ENCODE measurements at places on chromosomes 3 and 15. TPM values are rescaled to one million over a fixed set of nuclear protein-coding genes. Genes with fewer than 3 reads are reported as not detected.
A peak's percentile ranks its signal among the peaks of the same experiment; 100 is the strongest.

GRCh38 chr3:75894234-75894633 lies 108.9 kb upstream of the ZNF717 start:
- no peak for DNase-seq
- H3K27ac ChIP-seq, result no peak overlapping the region
- H3K4me1 ChIP-seq, result no peaks in the 10 kb centered on the region
- H3K27me3 ChIP-seq, result no peaks in the 10 kb centered on the region

CD200R1 gene
- total RNA-seq, result 3.4 TPM

CADM2 gene
- 6.9 TPM for total RNA-seq

ATP2B2 gene
- total RNA-seq, result under 0.01 TPM

DNA sequence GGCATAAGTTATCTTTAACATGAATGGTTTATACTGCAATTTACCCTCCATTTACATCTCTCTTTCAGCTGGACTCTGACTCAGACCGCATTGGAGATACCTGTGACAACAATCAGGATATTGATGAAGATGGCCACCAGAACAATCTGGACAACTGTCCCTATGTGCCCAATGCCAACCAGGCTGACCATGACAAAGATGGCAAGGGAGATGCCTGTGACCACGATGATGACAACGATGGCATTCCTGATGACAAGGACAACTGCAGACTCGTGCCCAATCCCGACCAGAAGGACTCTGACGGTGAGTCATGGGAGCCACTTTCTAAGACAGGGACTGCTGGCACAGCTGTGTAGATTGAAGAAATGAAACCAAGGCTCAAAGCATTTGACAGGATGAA lies 11.6 kb downstream of the THBS1 start:
- H3K27me3 ChIP-seq, result no peaks in the 10 kb centered on the region
- no peaks in the 10 kb centered on the region for H3K4me1 ChIP-seq
- no peak overlapping the region for H3K4me3 ChIP-seq
- no peak overlapping the region for H3K27ac ChIP-seq
- DNase-seq, result no peak
- H3K36me3 ChIP-seq, result peaks cover 4% of the 10 kb centered on the region

- no peaks in the 10 kb centered on the region for H3K27me3 ChIP-seq
- H3K4me1 ChIP-seq, result no peaks in the 10 kb centered on the region
- DNase-seq, result no peak
- H3K36me3 ChIP-seq, result no peaks in the 10 kb centered on the region
Observed at GRCh38 chr15:94026458-94027304, 204.7 kb upstream of the MCTP2 start.

RGMA gene
- total RNA-seq, result 17.7 TPM

SNTN gene
- not detected for total RNA-seq

PIGZ gene
- total RNA-seq, result 14.4 TPM

DNA sequence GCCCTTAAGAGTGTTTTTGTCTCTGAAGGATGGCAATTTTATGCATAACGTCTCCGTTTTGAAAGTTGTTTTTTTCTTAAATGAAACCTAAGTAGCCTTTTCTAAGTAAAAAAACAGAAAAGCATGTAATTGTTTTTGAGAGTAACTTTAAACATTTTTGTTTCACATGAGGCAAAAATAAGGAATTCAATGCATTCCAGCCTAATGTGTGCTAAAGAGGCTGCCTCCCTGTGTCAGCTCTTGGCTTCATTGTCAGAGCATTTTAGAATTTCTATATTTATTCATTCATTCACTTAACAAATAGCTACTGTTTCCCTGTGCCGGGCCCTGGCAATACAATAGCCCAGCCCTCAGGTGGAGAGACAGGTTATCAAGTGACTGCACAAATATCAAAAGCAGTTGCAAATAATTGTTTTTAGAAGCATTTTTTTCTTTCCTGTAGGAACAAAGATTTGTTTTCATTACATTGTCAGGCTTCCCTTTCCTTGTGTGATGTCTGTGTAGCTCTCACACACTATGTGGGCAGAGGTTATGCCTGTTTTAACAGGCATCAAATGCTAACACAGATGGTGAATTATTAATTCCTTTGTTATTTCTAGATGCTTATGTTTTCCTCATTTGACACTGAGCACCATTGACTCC lies 81.9 kb downstream of the CCK start:
- DNase-seq, result no peak
- H3K27ac ChIP-seq, result peak overlapping the region; percentile 79
- no peaks in the 10 kb centered on the region for H3K4me1 ChIP-seq
- H3K4me3 ChIP-seq, result no peak overlapping the region

DNA sequence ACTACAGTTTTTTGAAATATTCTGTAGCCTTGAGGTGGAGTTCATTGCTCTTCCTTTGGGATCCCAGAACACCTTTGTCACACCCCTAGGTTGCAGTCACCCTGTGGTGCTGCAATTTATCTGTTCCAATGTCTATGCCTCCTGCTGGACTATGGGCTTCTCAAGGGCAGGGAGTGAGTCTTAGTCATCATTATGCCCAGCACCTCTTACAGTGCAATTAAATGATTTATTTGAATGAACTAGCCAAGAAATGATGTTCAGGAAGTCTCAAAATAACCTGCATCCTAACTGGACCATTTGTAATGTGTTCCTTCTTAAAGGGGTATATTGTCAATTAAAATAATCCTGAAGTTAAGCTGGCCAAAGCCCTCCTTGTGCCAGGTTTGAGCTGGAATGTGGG lies 28.5 kb downstream of the SHC4 start:
- H3K4me1 ChIP-seq, result no peaks in the 10 kb centered on the region
- H3K36me3 ChIP-seq, result no peaks in the 10 kb centered on the region

NANOGP8 gene
- 1.3 TPM for total RNA-seq

DNA sequence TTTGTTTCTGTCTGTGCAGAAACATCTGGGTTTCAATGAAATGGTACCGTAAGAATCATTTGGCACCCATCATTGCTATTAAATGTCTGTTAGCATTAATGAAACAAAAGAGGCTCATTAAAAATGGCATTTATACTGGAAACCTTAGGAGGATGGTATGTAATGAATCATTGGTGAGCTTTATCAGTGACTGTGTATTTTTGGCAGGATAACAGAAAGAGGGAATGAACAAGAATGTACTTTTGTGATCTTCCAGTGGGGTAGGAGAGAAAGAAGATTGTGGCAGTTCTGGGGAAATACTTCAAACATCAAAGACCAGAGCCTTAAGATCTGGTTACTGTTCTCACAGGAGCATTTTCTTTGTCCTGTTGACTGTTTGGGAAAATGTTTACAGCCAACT lies 4.7 kb upstream of the DCBLD2 start:
- H3K27ac ChIP-seq, result no peak overlapping the region
- H3K27me3 ChIP-seq, result no peaks in the 10 kb centered on the region
- no peak for DNase-seq
- H3K4me1 ChIP-seq, result no peaks in the 10 kb centered on the region
- H3K36me3 ChIP-seq, result no peaks in the 10 kb centered on the region

DNA sequence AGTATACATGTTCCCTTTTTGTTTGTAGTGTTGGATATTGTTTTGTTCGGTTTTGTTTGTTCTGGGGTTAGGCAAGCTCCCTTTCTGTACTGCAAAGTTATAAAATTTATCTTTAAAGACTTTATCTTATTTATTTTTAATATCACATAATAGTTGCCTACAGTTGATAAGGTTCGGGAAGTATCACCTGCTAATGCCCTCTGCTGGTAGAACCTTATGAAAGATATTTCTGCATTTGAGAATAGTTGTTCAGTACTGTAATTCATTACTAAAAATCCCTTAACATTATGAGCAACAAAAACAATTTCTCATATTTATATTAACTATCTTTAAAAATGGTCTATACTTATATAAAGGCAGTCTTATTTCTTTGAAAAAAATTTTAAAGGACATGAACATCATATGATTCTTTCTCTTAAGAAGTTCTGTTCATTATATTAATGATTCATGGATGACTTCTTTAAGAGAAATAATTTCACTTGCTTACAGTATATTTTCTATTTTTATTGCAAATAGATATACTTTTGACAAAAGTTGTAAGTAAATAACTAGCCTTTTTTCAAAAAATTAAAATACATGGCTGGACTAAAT lies 1126.8 kb downstream of the SI start:
- no peaks in the 10 kb centered on the region for H3K4me1 ChIP-seq
- no peak overlapping the region for H3K4me3 ChIP-seq
- no peak overlapping the region for H3K27ac ChIP-seq
- no peaks in the 10 kb centered on the region for H3K27me3 ChIP-seq
- H3K36me3 ChIP-seq, result no peaks in the 10 kb centered on the region

DNA sequence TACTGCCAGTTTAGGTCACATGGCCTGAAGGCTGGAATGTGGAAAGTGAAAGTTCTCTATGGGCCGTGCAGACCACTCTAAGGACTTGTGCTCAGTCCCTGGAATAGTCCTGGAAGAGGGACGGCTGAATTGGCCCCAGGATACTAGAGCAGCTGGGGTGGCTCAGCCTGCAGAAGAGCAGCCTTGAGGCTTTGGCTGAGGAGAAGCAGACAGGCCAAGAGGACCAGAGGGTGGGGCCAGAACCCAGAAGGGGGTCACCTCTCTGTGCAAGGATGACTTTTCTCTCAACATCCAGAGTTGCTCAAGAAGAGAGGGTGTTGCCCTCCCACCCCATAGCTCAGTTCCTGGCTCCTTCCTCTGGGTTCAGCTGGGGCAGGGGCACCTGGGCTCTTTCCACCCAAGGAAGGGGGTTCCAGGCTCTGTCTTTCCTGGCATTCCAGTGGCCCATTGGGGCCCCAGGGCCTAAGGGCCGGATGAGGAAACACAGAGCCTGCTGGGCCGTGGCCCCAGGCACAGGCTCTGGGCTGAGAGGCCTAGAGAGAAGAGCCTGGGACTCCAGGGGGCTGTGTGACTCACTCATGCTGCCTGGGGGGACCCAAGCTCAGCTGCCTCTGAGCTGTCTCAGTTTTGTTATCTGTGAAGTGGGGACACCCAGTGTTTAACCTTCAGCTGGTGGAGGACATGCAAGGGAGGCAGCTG lies 8.5 kb upstream of the FBLN2 start:
- no peak overlapping the region for H3K27ac ChIP-seq
- no peaks in the 10 kb centered on the region for H3K4me1 ChIP-seq
- H3K36me3 ChIP-seq, result no peaks in the 10 kb centered on the region
- no peak for DNase-seq
- H3K27me3 ChIP-seq, result no peaks in the 10 kb centered on the region
- no peak overlapping the region for H3K4me3 ChIP-seq

DNA sequence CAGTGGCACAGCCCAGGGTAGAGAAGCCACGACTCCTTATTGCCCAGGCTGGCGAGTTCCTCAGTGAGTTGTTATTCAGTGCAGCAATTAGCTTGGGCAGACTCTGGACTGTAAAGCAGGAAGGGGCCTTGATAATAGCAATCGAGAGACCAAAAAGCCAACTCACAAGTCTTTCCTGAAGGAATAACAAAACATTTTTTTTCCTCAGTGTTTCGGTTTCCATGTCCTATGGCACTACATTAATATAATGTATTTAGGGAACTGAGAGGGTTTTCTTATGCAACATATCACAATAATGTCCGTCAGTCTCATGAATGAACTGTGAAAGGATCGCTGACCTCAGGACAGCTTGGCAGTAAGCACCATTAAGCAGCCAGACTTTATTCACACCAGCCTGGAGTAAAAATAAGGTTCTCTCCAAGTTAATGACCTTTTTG lies 248.9 kb upstream of the TBL1XR1 start:
- no peak overlapping the region for H3K27ac ChIP-seq
- DNase-seq, result no peak

DNA sequence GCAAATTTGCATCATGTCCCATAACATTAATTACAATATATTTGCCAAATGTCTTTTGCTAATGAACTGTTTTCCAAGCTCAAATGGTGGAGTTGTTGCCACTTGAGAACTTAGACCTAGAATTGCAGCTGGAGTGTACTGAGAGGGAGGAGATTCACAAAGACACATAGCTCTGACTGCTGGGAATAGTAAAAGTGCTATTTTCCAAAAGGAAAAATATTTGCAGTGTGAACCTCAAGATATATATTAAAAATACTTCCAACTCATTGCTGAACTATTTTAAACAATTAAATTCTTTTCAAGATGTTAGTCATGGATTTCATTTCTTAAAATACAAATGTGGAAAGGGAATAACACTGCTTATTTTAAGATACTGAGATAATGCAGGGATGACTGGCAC lies 666.8 kb upstream of the ARPP21 start:
- H3K27me3 ChIP-seq, result no peaks in the 10 kb centered on the region
- H3K27ac ChIP-seq, result no peak overlapping the region
- no peak overlapping the region for H3K4me3 ChIP-seq

DNA sequence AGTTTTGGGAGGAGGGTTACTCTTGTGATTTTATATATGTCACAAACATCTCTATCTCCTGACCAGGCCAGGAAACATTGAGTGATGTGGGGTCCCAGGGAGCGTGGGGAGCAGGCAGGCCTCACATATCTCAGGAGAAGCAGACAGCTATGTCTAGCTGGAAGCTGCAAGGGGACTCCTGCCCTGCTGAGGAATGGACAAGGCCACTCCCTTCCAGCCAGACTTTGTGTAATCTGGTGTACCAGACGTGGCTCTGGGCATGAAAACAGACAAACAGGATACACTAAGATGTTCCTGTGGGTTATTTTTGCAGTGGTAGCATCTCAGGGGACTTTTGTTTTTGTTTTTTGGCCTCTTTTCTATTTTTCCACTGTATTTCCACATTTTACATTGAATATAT lies 23.2 kb downstream of the CYP8B1 start:
- H3K4me1 ChIP-seq, result no peaks in the 10 kb centered on the region
- no peak for DNase-seq
- H3K27me3 ChIP-seq, result no peaks in the 10 kb centered on the region
- no peak overlapping the region for H3K4me3 ChIP-seq
- no peaks in the 10 kb centered on the region for H3K36me3 ChIP-seq

DNA sequence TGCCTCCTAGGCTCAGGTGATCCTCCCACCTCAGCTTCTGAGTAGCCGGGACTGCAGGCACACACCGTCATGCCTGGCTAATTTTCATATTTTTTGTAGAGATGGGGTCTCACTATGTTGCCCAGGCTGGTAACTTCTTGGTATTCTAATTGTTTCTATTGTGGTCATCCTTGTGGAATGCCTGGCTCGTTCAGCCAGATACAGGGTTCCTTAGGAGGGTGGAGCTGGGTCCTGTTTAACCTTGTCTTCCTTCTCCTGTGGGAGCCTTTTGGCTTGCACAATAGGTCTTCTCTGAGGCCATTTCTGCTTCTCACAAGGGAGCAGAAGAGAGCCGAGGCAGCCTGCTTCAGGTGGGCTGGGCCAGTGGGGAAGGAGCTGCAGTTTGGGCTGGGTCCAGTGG lies 15.7 kb downstream of the PLEKHO2 start:
- H3K36me3 ChIP-seq, result no peaks in the 10 kb centered on the region
- no peak overlapping the region for H3K4me3 ChIP-seq
- DNase-seq, result no peak
- no peaks in the 10 kb centered on the region for H3K27me3 ChIP-seq

GAP43 gene
- not detected for total RNA-seq

VEPH1 gene
- total RNA-seq, result under 0.01 TPM

DNA sequence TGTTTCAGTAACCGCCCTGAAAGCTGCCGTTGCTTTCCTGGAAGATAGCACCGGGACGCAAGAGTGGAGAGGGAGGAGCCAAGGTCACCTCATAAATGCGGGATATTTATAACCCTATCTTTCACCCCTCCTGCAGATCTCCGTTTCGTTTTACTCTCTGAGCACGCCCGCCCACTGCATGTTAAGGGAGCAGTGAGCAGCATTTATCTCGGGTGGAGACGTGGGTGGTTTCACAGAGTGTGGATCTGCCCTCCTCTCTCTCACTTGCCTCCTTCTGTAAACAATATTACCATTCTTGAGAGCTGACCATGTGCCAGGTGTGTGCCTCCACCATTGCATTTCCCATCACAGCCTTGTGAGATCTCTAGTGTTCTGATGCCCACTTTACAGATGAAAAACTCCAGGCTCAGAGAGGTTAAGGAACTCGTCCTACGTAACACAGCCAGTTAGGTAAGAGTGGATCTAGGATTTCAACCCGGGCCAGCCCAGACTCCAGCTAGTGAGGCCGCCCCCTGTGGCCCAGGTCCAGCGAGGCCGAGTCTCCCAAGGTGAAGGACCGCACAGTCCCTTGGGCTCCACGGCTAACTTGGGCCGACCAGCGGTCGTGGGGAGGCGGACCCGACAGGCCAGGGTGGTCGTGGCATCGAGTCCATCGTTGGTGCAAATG lies 16.9 kb upstream of the SEMA4B start:
- DNase-seq, result peak; percentile 85
- peak overlapping the region; percentile 63 for H3K4me3 ChIP-seq
